CD4-positive, CD25-positive, alpha-beta regulatory T cell (primary cell): ENCODE measurements at places on chromosomes 6 and 20.

GRCh38 chr6:132227904-132228303 lies 173.4 kb downstream of the MOXD1 start:
- no peak for DNase-seq

DNA sequence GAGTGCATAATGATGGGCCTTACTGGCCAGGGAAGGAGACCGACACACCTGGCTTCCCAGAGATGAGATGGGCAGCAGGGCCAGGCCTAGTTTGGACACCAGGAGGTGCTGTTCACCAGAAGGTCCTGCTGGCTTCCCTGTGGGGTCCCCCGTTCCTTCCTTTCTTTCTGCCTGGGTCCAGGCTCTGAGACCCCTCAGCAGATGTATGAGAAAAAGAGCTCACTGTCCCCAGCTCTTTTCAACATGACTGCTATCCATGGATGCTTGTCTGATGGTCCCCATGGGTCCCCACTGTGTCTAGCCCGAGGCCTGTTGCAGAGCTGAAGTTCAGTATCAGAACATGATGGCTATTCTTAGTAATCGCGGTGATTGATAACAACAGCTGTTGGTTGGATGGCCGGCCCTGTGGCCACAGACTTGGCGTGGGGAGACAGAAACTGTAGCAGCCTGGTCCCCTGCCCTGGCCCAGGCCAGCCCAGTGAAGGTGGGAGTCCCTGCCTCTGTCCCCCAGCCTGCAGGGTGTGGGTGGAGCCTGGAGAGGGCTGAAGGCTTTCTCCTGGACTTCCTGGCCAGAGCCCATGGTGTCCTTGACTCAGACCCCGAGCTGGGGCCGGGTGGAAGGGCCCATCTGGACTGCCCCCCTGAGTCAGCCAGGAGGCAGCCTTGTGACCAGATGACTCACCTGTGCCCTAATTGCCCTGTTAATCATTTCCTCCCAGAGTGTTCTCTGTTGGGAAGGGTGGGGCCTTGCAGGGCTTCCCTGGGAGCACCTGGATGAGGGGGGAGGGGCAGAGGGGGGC lies 9.9 kb upstream of the BAK1 start:
- peak; percentile 51 for DNase-seq

DNA sequence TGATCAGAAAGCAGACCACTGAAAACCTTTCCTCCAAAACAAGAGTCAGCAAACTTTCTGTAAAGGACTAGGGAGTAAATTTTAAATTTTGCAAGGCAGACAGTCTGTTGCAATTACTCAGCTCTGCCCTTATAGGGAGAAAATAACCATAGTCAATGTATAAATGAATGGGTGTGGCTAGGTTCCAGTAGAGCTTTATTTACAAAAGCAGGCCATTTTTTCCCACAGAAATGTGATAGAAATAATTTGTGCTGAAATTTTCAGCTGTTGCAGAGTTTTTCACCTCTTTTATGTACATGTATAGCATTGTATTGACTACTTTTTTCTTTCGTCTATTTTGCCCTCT lies 7.7 kb downstream of the AMD1 start:
- DNase-seq, result no peak

- DNase-seq, result no peak
These were observed 117.6 kb upstream of the ZFP64 start for GRCh38 chr20:52309181-52309580.

DNA sequence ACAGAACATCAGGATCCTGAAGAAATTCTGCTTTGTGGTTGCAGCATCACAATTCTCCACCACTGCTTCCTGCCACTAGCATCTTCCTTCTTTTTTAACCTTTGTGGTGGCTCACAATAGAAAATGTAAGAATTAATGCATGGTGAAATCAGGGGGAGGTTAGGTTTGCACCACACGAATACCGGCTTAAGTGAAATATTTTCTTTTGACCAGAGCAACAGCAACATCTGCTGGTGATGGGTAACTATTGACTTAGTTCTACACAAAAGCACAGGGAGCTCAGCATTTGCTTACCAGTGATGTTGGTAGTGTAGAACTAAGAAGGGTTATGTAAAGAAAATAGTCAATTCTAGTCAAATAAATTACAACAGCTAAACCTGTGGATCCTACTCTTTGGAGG lies 280.5 kb downstream of the SYNE1 start:
- peak; percentile 42 for DNase-seq

- DNase-seq, result no peak
These were observed 164.5 kb downstream of the MTHFD1L start for GRCh38 chr6:151029970-151030369.

DNA sequence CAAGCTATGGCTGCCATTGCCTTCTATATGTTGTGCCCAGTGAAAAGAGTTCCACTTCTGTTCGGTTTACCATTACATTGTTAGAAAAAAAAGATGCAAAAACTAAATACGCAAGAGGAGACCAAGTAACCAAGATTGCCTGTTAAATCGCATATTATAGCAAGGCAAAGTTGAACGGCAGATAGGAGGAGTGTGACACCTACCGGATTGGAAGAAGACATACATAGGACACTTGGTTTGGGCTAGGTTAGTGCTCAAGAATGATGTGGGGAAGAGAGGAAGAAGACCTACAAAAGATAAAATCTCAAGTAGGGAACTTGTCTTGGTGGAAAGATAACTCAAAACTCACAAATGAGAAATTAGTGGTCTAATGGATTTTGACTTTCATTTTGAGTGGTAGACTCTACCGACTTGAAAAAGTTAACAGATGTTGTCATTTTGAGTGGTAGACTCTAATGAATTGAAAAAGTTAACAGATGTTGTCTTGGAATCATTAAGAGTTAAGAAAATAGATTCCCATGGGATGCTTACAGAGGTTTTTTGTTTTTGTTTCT lies 95.5 kb downstream of the F13A1 start:
- DNase-seq, result no peak

- DNase-seq, result no peak
These were observed 50.0 kb downstream of the CDH26 start for GRCh38 chr20:60008130-60008808.

DNA sequence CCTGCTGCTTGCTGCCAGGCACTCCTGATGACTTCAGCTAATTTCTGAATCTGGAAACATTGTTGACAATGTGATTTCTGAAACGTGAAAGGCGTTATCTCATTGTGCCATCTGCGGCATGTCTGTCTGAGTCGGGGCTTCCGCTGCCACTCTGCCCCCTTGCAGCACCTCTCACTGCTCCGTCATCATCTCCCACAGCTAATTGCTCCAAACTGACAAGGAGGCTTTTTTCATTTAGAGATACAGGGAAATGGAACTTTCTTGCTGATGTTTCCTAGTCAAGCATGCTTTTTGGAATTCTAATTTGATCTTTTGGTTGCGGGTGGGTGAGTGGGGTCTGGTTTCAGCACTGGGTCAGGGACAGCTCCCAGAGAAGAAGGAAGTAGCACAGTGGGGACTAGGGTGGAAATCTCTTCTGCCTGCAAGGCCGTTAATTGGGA lies 233.5 kb downstream of the DHX35 start:
- no peak for DNase-seq

DNA sequence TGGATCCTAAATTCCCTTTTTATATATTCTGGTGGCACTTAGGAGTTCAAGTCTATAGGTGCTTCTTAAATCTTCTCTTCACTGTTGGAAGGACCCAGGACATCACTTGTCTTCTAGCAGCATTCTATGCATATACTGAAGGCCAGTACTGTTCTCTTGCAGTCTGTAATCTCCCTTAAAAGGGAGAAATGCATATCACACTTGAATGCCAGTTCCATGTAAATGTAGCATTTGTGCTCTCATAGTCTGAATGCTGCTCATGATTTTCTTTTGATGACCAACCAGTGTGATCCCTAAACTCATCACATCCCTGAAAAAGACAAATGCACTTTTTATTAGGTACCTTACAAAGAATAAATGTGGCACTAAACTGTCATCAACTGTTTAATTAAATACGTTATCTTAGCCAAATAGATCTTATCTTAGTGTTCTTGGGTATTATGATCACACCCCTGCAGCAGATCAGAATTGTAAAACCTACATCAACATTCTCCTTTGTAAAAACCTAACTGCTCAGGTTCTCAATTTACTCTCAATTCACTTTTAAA lies 176.1 kb downstream of the EPHA7 start:
- DNase-seq, result no peak

DNA sequence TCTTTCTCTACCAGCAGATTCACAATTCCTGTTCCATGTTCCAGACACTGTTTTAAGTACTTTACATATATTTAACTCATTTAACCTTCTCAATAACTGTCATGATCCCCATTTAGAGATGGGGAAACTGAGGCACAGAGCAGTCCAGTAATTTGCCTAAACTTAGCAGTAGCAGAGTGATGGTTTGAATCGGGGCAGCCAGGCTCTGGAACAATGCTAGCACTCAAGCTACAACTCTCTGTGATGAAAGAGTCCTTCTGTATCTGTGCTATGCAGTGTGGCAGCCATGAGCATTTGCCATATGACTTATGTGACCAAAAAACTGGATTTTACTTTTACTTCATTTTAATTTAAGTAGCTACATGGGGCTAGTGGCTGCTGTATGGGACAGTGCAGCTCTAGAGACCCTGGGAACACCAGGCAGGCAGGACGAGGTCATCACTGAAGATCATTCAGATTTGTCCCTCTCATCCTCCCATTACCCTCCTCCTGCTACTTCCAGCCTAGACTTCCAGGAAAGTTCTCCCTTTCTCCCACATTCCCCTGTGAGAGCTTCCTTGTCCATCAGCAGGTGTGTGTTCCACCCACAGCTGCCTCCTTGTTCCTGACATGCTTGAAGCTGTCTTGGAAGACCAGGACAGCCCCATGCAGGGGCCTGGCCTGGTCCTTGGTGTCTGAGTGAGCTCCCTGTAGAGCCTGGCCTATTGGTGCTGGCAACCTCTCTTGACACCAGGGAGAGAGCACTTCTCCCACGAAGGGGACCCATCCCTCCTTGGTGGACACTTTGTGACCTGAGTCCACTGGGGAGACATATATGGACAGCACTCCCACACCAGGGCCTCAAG lies 157.0 kb downstream of the MRPL14 start:
- DNase-seq, result no peak

- DNase-seq, result no peak
These were observed 179.4 kb upstream of the JAG1 start for GRCh38 chr20:10853176-10853575.

GRCh38 chr6:53524455-53524815 lies 20.5 kb downstream of the GCLC start:
- DNase-seq, result no peak

GRCh38 chr20:59827138-59828056 lies 106.0 kb downstream of the SYCP2 start:
- no peak for DNase-seq

DNA sequence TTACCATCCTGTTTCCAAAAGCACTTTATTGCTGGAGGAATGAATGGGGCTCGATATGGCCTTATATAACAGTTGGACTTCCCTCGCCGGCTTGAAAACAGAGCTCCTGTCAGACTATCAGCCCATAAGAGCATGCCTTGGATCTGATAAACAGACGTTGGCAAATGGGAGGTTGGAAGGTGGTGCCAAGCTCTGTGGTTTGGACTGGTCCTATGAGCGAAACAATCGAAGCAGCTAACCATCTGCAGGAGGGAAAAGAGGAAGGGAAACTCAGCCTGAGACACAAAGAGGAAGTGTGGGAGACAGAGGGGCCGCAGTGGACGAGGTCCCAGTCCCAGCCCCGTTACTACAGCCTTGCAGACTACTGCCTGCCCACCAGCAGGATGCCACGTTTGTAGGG lies 92.9 kb downstream of the TFAP2C start:
- no peak for DNase-seq

DNA sequence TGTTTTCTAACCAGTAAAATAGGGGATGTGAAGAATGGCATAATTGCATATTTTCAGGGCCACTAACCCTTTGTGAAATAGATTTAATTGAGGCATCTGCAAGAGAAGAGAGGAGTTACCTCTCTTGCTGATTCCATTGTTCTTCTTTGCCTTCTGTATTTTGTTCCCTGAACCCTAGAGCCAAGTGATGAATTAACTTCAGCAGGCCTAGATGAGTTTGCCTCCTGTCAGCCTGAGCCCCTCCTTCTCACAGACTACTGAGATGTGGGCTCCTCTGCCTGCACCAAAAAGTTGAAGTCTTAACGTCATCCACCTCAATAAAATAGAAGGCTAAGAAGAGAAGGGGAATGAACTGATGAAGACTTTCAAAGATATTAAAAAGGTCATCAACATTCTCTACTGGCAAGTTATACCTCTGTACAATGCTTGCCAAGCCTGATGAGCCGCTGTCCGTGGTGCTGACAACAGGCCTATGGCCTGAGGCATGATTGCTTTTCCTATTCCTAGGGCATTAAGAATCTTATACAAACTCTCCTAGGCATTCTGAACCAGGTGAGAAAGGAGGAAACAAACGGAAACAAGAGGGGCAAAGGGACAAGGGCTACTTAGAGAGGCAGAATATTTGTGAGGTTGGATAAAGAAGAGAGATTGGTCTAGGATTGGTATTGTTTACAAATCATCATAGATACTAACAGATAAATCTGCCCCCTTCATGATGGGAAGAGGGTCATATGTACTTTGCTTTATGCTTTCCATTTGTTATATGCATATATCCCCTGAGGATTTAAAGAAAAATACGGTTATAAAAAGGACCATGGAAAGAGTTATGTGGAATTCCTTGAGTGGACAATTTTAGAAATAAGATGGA lies 46.8 kb downstream of the CD24 start:
- DNase-seq, result no peak

- DNase-seq, result no peak
These were observed 123.8 kb upstream of the QKI start for GRCh38 chr6:163290545-163291274.

DNA sequence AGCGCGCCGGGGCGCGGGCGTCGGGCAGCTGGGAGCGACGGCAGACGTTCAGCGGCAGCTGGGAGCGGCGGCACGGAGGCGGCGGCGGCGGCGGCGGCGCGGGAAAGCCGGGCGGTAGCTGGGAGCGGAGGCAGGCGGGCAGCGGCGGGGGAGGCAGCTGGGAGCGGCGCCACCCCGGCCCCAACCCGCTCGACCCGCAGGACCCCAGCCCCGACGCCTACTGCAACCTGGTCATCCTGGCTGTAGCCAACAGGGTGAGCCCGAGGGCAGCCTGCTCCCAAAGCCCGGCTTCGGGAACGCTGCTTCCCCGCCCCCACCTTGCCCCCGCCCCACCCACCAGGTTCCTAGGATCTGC lies 8.9 kb downstream of the CCM2L start:
- DNase-seq, result no peak

DNA sequence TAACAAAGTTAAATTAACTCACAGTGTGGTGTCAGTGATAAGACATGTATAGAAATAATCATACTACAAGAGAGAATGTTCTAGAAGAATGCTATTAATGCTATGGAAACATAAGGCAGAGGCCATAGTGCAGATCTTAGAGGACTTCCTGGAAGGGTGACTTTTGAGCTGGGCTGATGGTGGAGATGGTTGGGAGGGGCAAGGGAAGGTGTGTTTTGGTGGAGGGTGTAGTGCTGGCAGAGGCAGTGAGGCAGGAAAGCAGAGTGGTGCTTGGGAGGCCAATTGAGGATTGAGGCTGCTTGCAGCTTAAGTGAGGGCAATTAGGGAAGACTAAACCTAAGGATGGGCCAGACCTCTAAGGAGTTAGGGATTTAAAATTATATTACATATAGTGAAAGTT lies 58.5 kb upstream of the FNDC1 start:
- no peak for DNase-seq
